Transverse colon (tissue), 4 donors: ENCODE measurements at places on chromosomes 16 and 17.

DNA sequence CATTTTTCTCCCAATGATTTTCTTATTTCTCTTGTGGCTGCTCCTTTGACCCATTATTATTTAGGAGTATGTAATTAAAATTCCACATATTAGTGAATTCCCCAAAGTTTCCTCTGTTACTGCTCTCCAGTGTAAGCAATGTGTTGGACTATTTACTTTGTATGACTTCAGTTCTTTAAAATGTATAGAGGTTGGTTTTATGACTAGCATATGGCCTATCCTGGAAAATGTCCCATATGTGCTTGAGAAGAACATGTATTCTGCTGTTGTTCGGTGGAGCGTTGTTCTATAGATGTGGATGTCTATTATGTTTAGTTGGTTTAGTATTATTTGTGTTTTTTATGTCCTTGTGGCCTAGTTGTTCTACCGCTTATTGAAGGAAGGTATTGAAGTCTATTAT is 6.0 kb upstream of the NT5M start:
- DNase-seq, result no peak

GRCh38 chr17:8062807-8063483 is 24.1 kb downstream of the ALOX15B start:
- no peak for DNase-seq

DNA sequence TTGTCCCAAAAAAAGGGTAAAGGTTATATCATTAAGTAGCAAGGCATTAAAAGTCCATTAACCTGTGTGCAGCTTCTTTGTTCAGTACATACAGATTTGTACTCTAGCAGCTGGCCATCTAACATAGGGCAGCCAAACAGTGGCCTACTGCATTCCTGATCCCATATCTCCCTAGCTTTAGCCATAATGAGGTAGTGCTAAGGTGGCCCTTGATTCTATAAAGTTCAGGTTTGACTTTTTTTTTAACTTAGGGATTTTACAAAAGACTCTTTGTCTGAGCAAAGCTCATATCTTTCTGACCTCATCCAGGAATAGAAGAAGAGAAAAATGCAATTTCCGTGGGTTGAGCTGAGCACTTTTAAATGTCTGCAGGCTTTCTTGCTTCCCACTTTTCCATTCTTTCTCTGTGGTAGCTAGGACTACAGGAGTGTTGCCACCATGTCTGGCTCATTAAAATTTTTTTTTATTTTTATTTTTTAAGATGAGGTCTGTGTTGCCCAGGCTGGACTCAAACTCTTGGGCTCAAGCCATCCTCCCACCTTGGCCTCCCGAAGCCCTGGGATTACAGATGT is 19.5 kb upstream of the CDC6 start:
- no peak for DNase-seq

DNA sequence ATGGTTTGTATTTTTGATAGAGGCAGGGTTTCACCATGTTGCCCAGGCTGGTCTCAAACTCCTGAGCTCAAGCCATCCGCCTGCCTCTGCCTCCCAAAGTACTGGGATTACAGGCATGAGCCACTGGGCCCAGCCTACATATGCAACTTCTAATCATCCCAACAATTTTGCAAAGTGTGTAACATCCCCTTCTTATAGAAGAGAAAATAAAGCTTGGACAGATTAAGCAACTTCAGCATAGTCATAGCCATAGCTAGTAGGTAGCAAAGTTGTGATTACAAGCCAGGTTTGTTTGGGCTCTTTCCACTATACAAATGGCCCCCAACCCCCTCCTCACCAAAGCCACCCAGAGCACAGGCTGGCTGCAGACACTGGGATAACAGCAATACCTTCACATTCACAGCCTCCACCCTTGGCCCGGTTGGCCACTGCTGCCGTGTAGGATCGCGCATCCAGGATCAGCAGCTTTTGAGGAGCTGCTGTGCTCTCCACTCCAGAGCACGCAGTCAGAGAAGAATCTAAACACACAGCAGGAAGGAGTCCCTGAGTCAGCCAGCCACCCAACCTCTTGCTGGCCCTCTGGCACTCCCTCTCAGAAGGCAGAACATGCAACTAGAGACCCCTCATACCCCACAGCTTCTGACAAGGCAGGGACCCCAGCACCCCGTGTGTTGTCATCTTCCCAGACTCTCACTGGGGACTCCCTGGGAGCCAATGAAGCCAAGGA is 7.9 kb downstream of the MTMR4 start:
- DNase-seq, result no peak

- DNase-seq, result peak; percentile 96
Observed at GRCh38 chr17:46193626-46194392, 580 bp upstream of the KANSL1 start.

DNA sequence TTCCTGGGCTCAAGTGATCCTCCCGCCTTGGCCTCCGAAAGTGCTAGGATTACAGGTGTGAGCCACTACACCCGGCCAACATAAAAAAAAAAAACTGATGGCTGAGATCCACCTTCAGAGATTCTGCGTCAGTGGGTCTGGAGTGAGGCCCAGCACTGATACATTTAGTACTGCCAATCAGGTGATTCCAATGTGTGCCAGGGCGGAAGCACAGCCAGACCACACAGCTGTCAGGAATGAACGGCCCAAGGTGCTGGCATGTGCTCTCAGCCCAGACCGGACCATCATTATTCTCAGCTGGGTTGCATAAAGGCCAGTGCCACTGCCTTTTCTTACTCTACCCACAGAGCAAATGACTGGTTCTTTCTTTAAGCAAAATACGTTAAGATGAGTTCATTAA is 1.2 kb upstream of the BCO1 start:
- DNase-seq, result peak; percentile 64

GRCh38 chr17:3526491-3526890 is 31.1 kb downstream of the TRPV3 start:
- no peak for DNase-seq

DNA sequence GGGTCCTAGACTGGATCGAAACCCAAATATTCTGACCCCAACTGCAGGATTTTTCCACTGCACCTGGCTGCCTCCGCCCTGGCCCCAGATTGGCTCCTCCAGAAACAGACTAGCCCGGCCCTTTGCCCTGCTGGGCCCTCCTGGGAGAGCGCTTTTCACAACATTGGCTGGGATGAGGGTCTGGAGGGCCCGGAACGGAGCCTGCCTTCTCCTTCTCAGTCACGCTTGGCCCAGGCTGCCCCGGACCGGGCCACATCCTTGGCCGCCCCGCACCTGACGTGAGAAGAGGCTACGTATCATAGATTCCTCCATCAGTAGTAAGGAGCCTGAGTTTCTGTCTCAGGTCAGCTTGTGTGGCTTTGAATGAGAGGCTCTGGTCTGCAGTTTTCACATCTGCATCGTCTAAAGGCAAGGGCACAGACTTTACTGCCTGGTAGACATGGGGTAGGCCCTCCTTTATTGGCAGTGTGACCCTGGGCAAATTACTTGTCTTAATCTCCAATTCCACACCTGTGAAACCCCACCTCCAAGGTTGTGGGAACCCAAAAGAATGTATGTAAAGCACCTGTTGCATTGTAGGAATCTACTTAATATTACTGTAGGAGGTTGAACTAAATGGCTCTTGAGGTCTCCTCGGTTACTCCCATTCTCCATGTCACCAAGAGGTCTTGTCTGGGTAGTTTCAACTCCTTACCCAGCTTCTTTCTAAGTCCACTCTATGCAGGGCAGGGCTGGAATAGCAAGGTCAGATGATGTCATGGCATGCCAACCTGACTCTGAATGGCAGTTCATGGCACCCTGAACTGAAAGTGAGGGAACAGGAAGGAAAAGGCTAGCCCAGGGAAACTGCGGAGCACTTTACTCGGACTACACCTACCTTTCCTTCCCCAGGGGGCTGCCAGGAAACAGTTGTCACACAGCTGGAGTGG is 661 bp downstream of the LRRC3C start:
- DNase-seq, result peak; percentile 46

- DNase-seq, result peak; percentile 16
Observed at GRCh38 chr17:39151943-39152818, 744 bp upstream of the PLXDC1 start.

DNA sequence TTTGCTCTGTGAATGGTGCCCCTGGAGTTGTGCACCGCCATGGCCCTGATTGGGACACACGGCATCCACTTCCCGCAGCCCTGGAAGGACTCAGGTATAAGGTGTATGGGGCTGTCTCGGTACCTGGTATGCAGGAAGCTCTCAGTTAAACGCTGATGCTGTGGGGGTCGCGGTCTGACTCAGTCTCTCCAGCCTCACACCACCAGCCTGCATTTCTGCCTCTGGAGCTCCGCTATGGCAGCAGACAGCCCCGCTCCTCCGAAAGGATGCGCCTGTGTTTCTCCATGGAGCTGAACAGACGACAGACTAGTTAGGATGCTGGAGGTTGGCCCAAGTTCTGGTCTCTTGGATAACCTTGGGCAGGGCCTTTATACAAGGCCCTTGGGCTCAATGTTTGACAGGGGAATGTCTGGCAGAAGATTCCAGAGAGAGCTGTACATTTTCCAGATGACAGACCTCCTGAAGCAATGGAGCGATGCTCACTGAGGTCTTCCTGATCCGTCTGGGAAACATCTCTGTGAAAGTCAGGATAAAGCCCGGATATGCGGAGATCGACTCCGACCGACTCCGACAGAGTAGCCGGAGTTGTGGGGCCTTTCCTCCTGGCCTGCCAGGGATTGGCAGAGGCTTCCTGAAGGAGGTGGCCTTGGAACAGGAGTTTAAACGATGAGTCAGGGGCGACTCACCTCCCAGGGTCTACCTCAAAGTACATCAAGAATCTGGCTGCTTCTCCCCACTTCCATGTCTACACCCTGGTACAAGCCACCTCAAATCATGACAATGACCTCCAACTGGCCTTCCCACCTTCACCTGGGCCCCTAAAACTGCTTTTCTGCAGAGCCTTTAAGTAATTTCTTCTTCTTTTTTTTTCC is 21.9 kb upstream of the BCAR1 start:
- DNase-seq, result no peak

- DNase-seq, result no peak
Observed at GRCh38 chr17:38560503-38561318, 45.0 kb downstream of the SRCIN1 start.

- peak; percentile 20 for DNase-seq
Observed at GRCh38 chr17:35051183-35051578, 12.3 kb downstream of the RFFL start.
